ENCODE measurements at places on chromosomes 7 and 10. TPM values are rescaled to one million over a fixed set of nuclear protein-coding genes. Genes with fewer than 3 reads are reported as not detected.

Gene SFTPD
- 780 TPM for total RNA-seq

Gene ZNF467
- total RNA-seq, result 35.3 TPM

GRCh38 chr7:25656581-25657026 is 428.3 kb upstream of the NPVF start:
- DNase-seq, result no peak

GRCh38 chr7:78768859-78769258 is 684.6 kb downstream of the MAGI2 start:
- DNase-seq, result no peak

DNA sequence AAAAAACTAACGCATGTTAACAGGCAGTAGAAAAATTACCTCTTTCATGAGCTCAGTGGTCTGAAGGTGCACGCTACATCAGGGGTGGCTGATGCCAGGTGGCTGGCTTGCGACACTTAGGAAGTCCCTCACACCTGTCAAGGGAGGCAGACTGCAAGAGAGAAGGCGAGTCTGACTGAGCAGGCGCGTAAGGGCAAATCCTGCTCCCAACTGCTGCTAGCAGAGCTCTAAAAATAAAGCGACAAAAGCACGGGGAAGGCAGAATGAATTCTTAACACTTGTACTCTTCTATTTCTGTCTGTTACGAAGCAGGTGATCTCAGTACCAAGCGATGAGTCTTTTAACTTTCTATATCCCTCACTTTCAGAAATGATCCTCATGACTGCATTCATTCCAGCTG is 33.1 kb downstream of the CACNA2D1 start:
- no peak for DNase-seq

Measured in upper lobe of right lung (tissue), 1 donor.